ENCODE measurements at places on chromosomes 4 and X.
A peak's percentile ranks its signal among the peaks of the same experiment; 100 is the strongest.

GRCh38 chrX:33277046-33277445 lies 65.7 kb upstream of the DMD start:
- DNase-seq = no peak

DNA sequence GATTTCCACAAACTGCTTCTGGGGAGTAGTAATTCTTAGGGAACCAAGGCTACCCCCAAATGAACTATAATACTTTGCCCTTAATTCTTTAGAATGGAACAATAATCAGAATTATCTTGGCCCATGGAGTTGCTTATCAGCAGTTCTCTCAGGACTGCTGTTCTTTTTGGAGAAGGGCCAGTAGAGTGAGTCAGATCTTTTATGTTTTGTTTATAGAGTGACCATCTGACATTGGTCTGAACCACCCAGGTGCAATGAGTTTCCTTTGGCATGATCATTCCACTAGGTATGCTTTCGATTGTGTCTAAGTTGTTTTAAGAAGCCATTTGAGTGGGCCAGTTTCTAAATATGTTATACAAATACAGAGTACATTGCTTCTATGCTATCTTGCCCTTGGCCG lies 31.8 kb downstream of the PRRG1 start:
- no peak for DNase-seq

GRCh38 chr4:81519856-81520255 lies 48.1 kb upstream of the RASGEF1B start:
- no peak for DNase-seq

- peak; percentile 3 for DNase-seq
Observed at GRCh38 chr4:46886711-46887110, 22.3 kb downstream of the COX7B2 start.

GRCh38 chrX:110162867-110163266 lies 155.0 kb downstream of the AMMECR1 start:
- DNase-seq = no peak

- DNase-seq = no peak
Observed at GRCh38 chrX:337331-337831, 18.8 kb upstream of the GTPBP6 start.

GRCh38 chrX:151752847-151753246 lies 18.3 kb downstream of the CNGA2 start:
- no peak for DNase-seq

GRCh38 chrX:130083107-130083490 lies 27.2 kb downstream of the ELF4 start:
- no peak for DNase-seq

DNA sequence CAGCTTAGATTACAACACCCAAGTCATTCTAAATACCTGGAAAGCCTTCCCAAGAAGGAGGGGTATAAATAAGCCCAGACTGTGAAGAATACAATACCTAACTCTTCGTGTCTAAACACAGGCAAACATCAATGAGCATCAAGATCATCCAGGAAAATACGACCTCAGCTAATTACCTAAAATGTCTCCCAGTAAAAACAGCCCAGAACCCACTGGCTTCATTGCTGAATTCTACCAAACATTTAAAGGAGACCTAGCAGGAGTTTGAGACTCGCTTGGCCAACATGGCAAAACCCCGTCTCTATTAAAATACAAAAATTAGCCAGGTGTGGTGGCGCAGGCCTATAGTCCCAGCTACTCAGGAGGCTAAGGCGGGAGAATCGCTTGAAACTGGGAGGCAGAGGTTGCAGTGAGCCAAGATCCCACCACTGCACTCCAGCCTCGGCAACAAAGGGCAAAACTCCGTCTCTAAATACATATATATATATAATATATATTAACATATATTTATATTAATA lies 19.1 kb upstream of the HSFX4 start:
- DNase-seq = no peak

- DNase-seq = no peak
Observed at GRCh38 chr4:152161676-152162330, 374.1 kb downstream of the FBXW7 start.

DNA sequence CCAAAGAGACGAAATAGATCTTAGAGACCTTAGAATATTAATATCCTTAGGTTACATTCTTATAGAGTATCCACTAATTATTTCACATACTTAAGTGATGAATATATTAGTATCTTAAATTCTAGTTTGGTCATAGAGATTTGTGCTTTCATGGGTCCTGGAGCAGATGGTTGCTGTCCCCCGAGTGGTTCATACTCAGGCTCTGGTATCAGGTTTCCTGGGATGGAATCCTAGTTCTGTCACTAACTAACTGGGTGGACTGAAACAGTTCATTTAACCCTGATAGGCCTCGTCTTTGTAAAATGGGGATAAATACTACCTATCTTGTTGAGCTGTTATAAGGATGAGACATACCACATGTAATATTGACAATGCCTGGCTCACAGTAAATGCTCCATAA lies 264.6 kb downstream of the TENM3 start:
- DNase-seq = no peak

DNA sequence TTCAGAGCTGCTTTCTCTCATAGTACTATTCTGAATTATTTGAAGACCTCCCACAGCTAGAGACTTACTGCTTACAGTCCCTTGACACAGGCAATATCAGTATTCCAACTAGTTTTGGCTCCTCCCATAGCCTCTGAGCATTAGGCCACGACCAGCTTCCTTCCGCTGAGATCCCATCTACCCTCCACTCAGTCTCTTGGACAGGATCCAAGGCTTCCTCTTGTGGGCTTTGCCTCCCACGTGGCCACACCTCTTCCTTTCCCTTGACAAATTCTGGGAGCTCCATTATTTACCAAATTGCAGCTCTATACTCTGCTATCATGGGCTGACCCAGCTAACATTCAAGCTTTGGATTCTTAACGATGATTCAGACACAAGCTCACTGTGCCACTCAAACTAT lies 470.4 kb upstream of the GALNT7 start:
- no peak for DNase-seq

DNA sequence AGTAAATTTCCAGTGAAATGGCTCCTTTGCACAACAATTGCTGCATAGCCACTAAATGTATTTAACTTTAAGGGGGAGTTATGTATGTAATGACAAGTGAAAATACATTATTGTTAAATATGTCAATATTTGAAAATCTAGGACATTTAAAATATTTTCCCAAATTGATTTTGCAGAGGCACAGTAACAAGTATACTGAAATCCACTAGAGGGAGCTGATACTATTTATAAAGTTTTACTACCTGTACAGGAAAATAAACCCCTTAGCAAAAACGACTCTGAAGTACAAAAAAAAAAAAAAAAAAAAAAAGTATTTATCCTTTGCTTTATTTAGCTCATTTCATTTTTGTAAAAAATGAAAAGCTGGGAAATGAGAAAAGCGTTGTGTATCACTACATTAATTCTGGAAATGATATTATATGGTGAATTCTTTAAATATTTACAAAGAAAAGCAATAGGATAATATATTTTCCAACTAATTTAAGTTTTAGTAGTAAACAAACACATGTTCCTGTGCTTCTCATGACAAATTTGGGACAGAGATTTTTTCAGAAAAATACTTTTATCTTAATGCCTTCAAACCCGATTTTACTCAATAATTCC lies 727.7 kb downstream of the DMD start:
- DNase-seq = no peak

- DNase-seq = no peak
Observed at GRCh38 chrX:150503898-150504219, 64.6 kb upstream of the MTM1 start.

GRCh38 chrX:2463973-2464676 lies 36.7 kb downstream of the DHRSX start:
- no peak for DNase-seq

Data from NCI-H446 treated with DMSO at 0.1 percent for 48 hours (cell line).